Lung (tissue), 17 donors: ENCODE measurements at places on chromosomes 3 and 15.
A peak's percentile ranks its signal among the peaks of the same experiment; 100 is the strongest.

DNA sequence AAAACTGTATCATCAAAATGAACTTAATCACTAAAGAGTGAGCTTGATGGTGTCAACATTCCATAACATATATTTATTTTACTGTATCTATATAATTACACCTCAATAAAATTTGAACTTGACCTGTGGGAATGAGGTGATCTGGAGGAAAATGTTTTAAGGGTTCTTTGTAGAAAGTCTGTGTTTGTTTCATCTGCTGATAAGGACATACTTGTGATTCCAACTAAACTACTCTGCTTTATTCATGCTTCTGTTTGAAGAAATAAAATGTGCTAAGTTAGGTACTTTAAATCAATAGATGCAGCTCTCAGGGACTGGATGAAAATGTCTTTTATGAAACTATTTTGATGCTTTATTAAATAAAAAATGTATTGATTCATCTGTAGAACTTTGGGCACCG is 11.6 kb upstream of the PLOD2 start:
- no peak for DNase-seq
- no peak overlapping the region for H3K4me3 ChIP-seq
- no peaks in the 10 kb centered on the region for H3K4me1 ChIP-seq
- H3K27me3 ChIP-seq: no peaks in the 10 kb centered on the region
- no peaks in the 10 kb centered on the region for H3K36me3 ChIP-seq

- peak; percentile 67 for DNase-seq
- peaks cover 30% of the 10 kb centered on the region for H3K4me1 ChIP-seq
- no peaks in the 10 kb centered on the region for H3K27me3 ChIP-seq
Observed at GRCh38 chr3:138946663-138947494, at the start of the genes FOXL2 and FOXL2NB. Gene FOXL2 (minus strand): TSS chr3:138947137. CDS start chr3:138946722, 415 bp downstream. Gene FOXL2NB (plus strand): TSS chr3:138947217. CDS start chr3:138947365, 148 bp downstream.

GRCh38 chr3:193915099-193915498 is 220.8 kb upstream of the HES1 start:
- H3K4me3 ChIP-seq: no peak overlapping the region
- H3K27ac ChIP-seq: no peak overlapping the region
- H3K27me3 ChIP-seq: no peaks in the 10 kb centered on the region
- peaks cover 21% of the 10 kb centered on the region for H3K4me1 ChIP-seq
- H3K36me3 ChIP-seq: no peaks in the 10 kb centered on the region

GRCh38 chr3:94179059-94179458 is 116.2 kb downstream of the NSUN3 start:
- H3K4me1 ChIP-seq: no peaks in the 10 kb centered on the region
- no peak overlapping the region for H3K4me3 ChIP-seq
- no peaks in the 10 kb centered on the region for H3K27me3 ChIP-seq
- no peak overlapping the region for H3K27ac ChIP-seq
- DNase-seq: no peak

- H3K36me3 ChIP-seq: peaks cover 3% of the 10 kb centered on the region
- peak; percentile 21 for DNase-seq
- no peaks in the 10 kb centered on the region for H3K4me1 ChIP-seq
- no peak overlapping the region for H3K4me3 ChIP-seq
- no peaks in the 10 kb centered on the region for H3K27me3 ChIP-seq
Observed at GRCh38 chr3:37309921-37310665, 135.7 kb upstream of the LRRFIP2 start.

DNA sequence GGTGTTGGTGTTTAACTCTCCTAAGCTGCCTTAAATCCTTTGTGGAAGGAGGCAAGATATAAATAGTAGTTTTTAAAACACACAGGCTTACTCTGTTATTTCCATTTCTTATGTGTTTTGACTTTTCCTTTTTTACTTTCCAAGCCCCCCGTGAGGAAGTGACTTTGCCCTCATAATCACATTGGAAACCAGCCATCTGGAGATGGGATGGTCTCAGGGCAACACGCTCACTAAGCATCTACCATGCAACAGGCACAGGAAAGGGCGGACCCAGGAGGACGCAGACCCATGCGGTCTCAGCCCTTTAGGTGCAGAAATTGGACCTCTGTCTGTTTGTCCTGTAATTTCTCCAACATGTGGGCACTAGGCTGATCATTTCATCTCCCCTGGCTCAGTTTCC is 115.7 kb downstream of the PDZRN3 start:
- H3K4me1 ChIP-seq: no peaks in the 10 kb centered on the region
- no peak for DNase-seq
- no peaks in the 10 kb centered on the region for H3K27me3 ChIP-seq
- no peak overlapping the region for H3K4me3 ChIP-seq

DNA sequence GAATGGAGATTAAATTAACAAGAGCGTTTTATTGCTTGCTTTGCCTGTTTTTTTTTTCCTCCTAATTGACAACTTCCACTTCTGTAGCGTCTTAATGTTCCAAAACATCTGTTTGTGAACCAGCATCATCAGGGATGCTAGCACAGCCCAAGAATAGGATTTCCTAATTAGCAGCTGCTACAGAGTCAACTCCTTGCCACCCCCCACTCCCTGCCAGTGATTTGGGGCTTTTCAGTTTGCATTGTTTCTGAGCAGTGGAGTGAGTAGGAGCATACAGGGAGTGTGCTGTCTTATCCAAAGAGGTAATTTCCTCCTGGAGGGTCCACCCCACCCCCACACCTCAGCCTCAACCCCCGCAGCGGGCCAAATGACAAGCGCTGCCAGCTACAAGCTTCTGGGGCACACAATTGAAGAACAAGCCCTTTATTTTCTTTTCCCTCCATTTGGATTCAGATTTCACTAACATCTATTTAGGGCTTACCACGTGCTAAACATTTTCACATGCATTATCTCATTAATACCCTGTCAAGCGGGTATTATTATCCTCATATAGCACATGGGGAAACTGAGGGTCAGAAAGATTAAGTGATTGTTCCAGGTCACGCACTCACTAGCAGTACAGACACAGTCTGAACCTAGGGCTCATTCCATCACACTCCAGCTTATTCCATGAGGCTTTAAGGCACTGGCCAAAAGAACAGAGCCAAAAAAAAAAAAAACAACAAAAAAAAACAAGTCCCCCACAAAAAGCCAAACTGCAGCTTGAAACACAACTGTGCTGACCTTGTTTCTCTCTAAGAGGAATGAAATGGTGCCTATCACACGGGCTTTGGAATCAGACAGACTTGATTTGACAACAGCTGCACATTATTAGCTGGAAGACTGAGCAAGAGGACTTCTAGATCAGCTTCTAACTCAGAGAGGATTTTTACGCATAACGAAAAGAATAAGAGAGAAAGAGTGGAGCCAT is 16.4 kb downstream of the HEG1 start:
- H3K4me3 ChIP-seq: no peak overlapping the region
- H3K4me1 ChIP-seq: peaks cover 26% of the 10 kb centered on the region
- H3K27ac ChIP-seq: peak overlapping the region; percentile 54
- DNase-seq: peak; percentile 83
- no peaks in the 10 kb centered on the region for H3K27me3 ChIP-seq

GRCh38 chr3:10189557-10190354 is 25.0 kb downstream of the IRAK2 start:
- H3K4me1 ChIP-seq: peaks cover 2% of the 10 kb centered on the region
- H3K36me3 ChIP-seq: peaks cover 5% of the 10 kb centered on the region
- peak; percentile 44 for DNase-seq
- no peak overlapping the region for H3K27ac ChIP-seq

- DNase-seq: no peak
- H3K36me3 ChIP-seq: no peaks in the 10 kb centered on the region
- H3K4me1 ChIP-seq: no peaks in the 10 kb centered on the region
- H3K27ac ChIP-seq: no peak overlapping the region
- H3K4me3 ChIP-seq: no peak overlapping the region
Observed at GRCh38 chr3:63508305-63508704, 144.2 kb upstream of the SNTN start.

DNA sequence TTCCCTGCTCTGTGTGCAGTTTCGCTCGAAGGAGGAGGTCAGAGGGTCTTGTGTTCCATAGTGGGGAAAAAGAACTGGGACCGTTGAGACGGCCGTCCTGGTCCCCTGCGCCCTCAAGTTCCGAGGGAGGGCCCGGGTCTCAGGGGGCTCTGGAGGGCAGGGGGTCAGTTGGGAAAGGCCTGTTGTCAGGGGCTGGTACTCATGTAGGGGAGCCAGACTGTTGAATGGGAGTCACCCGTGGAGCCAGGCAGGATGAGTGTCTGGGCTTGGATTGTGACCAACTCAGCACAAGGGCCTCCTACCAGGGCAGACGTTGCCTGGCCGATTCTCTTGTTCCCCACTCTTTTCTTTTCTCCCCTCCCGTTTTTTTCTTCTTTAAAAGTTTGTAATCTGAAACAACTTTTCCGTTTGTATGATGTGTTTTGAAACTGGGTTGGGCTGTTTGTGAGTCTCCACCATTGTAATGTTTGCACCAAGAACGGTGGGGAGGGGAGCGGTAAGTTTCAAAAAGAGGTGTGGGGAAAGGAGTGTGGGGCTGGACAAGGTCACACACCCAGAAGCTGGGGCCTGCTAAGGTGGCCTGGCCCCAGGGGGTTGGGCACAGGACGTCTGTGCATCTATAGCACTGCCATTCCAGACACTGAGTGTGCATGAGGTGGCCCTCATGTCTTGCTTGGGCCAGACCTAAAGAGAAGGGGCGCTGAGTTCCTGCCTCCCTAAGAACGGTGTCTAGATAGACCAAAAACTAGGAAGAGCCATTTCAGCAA is 1.1 kb downstream of the CMTM7 start:
- H3K27me3 ChIP-seq: no peaks in the 10 kb centered on the region
- peak overlapping the region; percentile 91 for H3K27ac ChIP-seq
- peak overlapping the region; percentile 98 for H3K4me3 ChIP-seq
- no peaks in the 10 kb centered on the region for H3K4me1 ChIP-seq

GRCh38 chr3:185444329-185444728 is 54.5 kb downstream of the TMEM41A start:
- no peak for DNase-seq
- no peaks in the 10 kb centered on the region for H3K36me3 ChIP-seq
- no peaks in the 10 kb centered on the region for H3K4me1 ChIP-seq

DNA sequence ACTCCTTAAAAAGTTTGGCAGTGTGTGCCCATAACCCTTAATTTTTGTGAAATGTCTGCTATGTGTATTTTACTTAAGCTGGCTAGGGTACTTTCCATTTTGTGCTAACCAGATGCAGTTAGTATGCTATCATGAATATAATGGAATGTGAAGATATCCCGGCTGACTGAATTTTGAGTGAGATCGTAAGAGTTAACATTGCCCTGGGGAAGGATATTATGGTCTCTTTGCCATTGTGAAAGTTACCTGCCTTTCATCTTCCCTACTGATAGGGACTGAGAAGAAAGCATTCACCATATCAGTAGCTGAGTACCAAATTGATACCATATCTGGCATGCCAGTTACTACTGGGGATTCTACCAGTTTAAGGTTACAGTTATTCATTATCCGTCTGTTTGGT is 243.2 kb downstream of the UBE2E2 start:
- no peak overlapping the region for H3K27ac ChIP-seq
- DNase-seq: no peak
- no peaks in the 10 kb centered on the region for H3K27me3 ChIP-seq
- no peak overlapping the region for H3K4me3 ChIP-seq

DNA sequence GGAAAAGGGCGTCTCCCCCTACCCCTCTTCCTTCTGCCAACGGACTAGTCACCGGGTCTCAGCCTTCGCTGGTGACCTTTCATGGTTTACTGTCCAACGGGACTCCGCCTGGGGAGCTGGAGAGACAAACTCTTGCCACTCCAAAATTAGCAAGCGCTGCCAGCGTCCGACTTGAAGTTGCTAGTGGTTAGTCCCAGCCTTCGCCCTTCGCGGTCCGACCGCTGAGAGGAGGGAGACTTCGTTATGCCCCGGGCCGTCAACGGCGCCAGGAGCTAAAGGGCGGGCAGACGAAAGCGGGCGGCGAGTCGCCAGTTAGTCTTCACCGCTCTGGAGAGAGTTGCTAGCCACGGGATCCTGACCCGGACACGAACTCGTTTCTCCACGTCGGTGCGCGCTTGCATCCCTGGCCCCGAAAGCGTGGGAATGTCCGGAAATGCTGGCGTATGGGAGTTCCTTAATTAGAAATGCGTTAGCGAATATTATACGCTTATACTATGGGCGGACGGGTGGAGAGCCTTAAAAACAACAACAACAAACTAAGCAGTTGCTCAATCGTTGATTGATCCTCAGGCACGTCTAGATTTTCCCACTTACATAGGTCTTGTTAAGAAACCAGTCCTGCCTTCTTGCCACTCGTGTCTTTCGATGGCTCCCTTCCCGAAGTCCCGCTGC is 716 bp downstream of the SMC4 start:
- H3K27me3 ChIP-seq: no peaks in the 10 kb centered on the region
- H3K27ac ChIP-seq: peak overlapping the region; percentile 78
- H3K4me1 ChIP-seq: no peaks in the 10 kb centered on the region
- peak overlapping the region; percentile 80 for H3K4me3 ChIP-seq

- no peaks in the 10 kb centered on the region for H3K36me3 ChIP-seq
- no peaks in the 10 kb centered on the region for H3K4me1 ChIP-seq
- H3K4me3 ChIP-seq: no peak overlapping the region
- DNase-seq: no peak
Observed at GRCh38 chr3:115113367-115113766, 33.7 kb downstream of the ZBTB20 start.

DNA sequence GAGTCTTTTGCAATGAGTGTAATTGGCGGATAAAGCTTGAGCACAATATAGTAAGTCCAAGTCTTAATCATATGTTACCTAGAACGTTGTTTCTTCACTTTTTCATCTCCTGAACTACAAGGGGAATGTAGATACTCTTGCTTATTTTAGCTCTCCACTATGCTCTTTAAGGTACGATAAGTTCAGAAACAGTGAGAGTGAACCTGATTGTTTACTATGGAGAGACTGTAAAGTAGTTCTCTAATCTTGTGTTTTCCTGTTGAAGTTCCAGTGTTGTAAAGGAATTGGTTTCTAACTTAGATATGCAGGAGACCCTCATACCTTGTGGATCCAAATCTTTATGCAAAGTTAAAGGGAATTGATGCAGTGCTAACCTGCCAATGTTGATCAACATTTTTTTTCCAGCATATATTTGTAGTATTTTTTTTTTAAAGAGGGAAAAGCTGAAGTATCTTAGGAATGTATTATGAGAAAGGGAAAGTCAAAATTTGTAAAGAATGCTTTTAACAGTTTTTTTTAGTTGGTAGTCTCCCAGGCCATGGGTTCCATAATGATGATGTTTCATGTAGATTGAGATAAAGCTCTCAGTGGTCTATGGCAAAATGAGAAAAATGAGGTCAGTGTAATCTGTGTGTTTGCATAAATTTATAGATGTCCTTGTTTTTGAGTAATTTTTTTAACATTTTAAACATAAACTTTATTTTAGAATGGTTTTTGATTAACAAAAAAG is 14.9 kb downstream of the ATP11B start:
- no peaks in the 10 kb centered on the region for H3K27me3 ChIP-seq
- no peak overlapping the region for H3K4me3 ChIP-seq
- H3K27ac ChIP-seq: no peak overlapping the region
- no peak for DNase-seq
- H3K36me3 ChIP-seq: no peaks in the 10 kb centered on the region

- H3K27me3 ChIP-seq: no peaks in the 10 kb centered on the region
- peaks cover 3% of the 10 kb centered on the region for H3K4me1 ChIP-seq
- H3K27ac ChIP-seq: peak overlapping the region; percentile 97
- H3K4me3 ChIP-seq: no peak overlapping the region
- H3K36me3 ChIP-seq: peaks cover under 1% of the 10 kb centered on the region
Observed at GRCh38 chr3:188220988-188221818, 67.2 kb downstream of the LPP start.

- no peak overlapping the region for H3K27ac ChIP-seq
- no peaks in the 10 kb centered on the region for H3K36me3 ChIP-seq
- DNase-seq: no peak
- no peak overlapping the region for H3K4me3 ChIP-seq
- no peaks in the 10 kb centered on the region for H3K4me1 ChIP-seq
- no peaks in the 10 kb centered on the region for H3K27me3 ChIP-seq
Observed at GRCh38 chr3:42302924-42303634, 37.1 kb upstream of the CCK start.
